Right lobe of liver (tissue), 6 donors: ENCODE measurements at places on chromosomes 1 and 21. TPM values are rescaled to one million over a fixed set of nuclear protein-coding genes. Genes with fewer than 3 reads are reported as not detected.
A peak's percentile ranks its signal among the peaks of the same experiment; 100 is the strongest.

DNA sequence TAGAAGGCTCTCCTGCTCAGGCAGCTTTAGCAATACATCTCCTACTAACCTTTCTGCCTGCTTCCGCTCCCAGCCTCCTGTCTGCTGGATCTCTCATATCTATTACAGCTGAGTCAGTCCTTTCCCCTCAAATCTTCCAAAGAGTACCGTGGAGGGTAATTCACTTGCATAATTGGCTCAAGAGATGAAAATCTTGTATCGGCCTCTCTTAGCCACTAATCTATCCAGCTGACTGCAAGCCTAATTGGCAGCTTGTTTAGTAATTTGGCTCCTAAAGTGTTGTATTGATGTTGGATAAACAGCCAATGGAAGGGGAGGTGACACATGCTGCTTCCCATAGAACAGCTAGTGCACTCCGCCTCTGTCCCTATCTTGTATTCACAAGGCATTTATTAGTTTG, 195.7 kb downstream of the GPATCH2 start:
- no peak for DNase-seq

GRCh38 chr1:203308328-203308922, 3.1 kb downstream of the BTG2 start:
- no peak for DNase-seq

DNA sequence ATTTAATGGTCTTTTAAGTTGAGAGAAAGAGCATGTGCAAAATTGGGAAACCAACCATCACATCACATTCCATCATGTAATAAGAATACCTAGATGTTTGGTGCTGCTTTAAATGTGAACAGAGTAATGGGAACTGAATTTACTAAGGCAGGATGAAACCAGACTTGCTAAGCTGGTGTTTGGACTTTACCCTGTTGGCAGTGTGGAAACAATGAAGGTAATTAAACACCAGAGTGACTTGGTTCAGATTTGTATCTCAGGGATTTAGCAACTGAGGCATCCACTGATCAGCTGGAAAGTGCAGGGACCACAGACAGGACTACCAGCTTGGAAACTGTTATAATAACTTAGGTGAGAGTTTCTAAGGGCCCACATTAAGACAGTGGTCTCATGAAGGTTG, 263.4 kb downstream of the OLFM3 start:
- DNase-seq = no peak

DNA sequence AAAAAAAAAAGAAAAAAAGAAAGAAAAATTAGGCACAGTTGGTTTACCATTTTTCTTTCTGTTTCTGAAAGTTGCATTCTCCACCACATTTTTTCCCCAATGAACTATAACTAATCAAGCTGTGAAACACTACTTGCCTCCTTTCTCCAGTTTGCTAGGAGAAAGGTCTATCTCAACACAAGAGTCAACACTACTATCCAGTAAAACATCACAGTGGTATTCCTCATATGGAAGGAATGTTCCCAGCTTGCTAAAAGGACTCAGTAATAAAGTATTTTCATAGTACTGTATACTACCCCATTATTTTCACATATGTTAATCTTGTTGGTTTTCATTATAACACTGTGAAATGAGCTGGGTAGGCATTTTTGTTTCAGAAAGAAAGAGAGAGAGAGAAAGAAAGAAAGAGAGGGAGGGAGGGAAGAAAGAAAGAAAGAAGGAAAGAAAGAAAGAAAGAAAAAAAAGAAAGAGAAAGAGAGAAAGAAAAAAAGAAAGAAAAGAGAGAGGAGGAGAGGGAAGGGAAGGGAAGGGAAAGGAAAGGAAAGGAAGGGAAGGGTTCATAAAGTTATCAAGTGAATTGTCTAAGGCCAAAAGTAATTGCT, 7.9 kb downstream of the PTGER3 start:
- no peak for DNase-seq

GRCh38 chr1:46673749-46674182, 2.1 kb downstream of the TEX38 start:
- DNase-seq = no peak

- no peak for DNase-seq
Observed at GRCh38 chr1:182384387-182384960, 7.1 kb downstream of the GLUL start.

- no peak for DNase-seq
Observed at GRCh38 chr1:78029793-78030192, 16.0 kb upstream of the GIPC2 start.

- no peak for DNase-seq
Observed at GRCh38 chr1:30879940-30880677, 28.4 kb downstream of the SDC3 start.

- DNase-seq = no peak
Observed at GRCh38 chr1:77143529-77144121, 75.6 kb downstream of the PIGK start.

GRCh38 chr1:172394141-172394751, 26.2 kb upstream of the C1orf105 start:
- DNase-seq = no peak

DNA sequence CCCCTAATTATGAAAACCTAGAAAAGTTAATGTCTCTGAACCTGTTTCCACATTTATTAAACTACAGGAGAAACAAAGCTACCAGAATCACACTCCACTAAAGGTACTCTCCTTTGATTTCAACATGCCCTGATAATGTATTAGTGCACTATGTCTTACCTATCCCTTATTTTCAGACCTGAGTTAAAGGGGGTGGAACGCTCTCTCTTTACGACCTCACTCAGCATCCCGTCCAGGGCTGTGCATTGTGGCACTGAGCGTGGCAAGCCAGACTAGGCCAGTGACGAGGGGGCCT, 678 bp downstream of the LSM10 start:
- DNase-seq = no peak

DNA sequence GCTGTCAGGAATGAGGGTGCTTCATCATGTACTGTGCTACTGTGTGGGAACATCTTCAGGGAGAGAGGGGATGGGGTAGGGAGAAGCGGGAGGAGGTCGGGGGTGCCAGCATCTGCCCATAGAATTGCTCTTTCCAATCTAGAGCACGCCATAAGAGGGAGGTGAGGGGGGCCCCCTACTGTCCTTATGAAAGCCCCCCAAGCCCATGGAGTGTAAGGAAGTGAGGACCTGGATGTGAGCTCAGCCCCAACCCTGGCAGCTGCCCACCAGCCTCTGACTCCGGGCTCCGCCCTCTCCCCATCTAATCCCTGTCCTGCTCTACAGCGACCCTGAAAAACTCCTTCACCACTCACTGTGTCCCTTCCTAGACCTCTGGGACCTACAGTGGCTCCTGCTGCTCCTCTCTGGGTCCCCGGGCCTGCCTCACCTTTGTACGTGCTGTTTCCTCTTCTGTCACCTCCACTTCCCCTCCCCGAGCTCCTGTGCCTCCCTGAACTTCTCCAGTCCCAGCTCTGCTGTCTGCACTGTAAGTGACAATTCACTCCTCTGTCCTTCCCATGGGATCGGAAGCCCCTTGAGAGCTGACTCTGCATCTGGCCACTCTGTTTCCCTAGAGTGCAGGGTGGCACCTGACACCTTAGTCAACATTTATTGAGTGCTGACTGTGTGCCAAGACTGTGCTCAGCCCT, 269.4 kb downstream of the PTPRU start:
- DNase-seq = peak; percentile 4

GRCh38 chr1:180524915-180525714, 22.7 kb upstream of the ACBD6 start:
- no peak for DNase-seq

GRCh38 chr1:113388621-113389358, 1.5 kb upstream of the MAGI3 start:
- peak; percentile 50 for DNase-seq

GRCh38 chr1:26740952-26741351, 45.1 kb downstream of the ARID1A start:
- DNase-seq = peak; percentile 66

DNA sequence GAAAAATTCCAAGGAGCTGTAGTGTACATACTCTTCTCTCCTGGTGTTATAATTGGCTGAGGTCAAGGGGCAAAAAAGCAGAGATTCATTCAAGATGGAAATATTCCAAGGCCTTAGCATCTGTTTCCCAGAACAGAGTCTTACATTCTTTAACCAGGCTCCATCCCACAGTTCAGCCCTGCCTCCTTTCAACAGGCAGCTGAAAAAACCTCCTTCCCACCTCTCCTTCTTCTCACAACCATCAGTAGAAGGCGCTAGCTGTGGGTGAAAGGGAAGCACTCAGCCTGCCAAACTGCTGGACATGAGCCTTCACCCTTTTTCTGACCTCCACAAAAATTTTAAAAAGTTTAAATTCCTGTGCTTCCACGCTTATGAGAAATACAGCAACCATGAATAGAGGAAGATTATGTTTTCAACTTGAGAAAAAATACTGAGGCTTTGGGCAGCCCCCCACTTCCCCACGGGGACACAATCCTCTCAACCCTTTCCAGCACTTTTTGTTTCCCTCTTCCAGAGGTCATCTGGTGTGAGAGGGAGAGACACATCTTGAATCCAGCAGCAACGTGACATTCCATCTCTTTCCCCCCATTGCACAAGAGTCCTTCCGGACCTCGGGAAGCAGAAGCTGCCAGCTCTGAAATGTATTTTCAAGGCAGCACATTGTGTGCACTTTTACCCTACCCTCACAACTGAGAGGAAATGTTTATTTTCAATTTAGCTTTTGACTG, 43.2 kb upstream of the FMO2 start:
- no peak for DNase-seq

GRCh38 chr1:26132128-26132833, 20.7 kb downstream of the PDIK1L start:
- no peak for DNase-seq

DNA sequence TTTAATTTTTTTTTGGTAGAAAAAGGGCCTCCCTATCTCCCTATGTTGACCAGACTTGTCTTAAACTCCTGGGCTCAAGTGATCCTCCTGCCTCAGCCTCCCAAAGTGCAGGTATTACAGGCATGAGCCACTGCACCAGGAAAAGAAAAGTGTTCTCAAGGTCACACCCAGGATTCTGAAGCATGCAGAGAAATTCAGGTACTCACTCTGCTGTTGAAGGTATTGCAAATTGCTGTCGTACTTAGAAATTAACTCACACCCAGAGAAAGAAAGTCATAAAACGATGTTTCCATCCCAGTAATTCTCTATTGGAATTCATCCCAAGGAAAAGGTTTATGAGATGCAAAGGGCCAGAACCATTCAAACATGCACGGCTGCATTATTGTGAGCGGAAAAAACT, 73.7 kb downstream of the DHRS3 start:
- no peak for DNase-seq

DNA sequence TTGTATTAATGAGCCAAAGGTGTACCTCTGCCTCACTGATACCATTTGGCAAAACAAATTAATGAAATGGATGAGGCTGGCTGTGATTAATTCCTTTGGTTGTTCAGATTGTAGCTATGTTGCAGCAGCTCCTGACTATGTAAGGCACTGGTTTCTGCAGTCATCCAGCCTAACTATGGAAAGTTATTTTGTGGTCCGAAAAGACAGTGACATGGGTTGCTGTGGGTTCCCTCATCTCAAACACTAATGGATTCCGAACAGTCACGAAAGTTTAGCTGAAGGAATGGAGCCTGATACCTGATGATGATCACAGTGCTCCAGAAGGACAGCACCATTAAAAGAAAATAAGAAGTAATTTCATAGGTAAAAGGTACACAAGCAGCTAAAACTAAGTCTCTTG, 42.6 kb downstream of the WASF2 start:
- no peak for DNase-seq

- no peak for DNase-seq
Observed at GRCh38 chr1:94385308-94385929, 32.8 kb upstream of the ABCD3 start.

GRCh38 chr1:183699616-183700160, 46.6 kb upstream of the APOBEC4 start:
- peak; percentile 41 for DNase-seq

GRCh38 chr1:37974567-37974966, 15.3 kb downstream of the SF3A3 start:
- DNase-seq = no peak

DNA sequence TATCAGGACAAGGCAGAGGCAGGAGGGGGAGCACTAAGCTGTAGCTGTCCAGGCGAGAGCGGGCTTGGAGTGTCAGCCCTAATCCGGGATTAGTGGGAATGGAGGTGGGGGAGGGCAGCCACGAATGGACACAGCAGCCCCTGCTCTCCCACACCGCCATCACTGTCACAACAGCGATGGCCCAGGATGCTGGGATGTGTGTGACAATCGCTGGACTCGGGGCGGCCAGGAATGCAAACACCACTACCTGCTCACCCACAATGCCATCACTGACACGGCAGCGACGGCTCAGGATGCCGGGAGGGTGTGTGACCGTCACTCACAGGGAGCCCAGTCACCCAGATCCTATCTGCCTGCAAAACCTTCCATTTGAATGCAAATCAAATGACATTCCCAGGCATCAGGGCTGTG, 2.9 kb downstream of the C2CD2 start:
- DNase-seq = no peak

DNA sequence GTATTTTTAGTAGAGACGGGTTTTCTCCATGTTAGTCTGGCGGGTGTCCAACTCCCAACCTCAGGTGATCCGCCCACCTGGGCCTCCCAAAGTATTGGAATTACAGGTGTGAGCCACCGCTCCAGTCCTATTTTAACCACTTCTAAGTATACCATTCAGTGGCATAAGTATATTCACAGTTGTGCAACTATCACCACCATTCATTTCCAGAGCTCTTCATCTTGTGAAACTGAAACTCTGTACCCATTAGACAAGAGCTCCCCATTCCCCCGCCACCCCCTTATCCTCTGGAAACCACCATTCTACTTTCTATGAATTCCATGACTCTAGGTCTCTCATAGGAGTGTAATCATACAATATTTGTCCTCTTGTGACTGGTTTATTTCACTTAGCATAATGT, 40.2 kb upstream of the CAMTA1 start:
- DNase-seq = no peak

The GJA9 gene
- not detected for total RNA-seq

The FAM78B gene
- 1.4 TPM for total RNA-seq

The SERINC2 gene
- 59.7 TPM for total RNA-seq

The CAPN9 gene
- total RNA-seq = not detected

The MATN1 gene
- total RNA-seq = not detected

The OR6K3 gene
- total RNA-seq = not detected

The URB1 gene
- total RNA-seq = 8.1 TPM

The PGLYRP3 gene
- total RNA-seq = not detected
